Epithelial cell of prostate (primary cell): ENCODE measurements at places on chromosomes 1 and 21.

- DNase-seq, result no peak
These were observed 67.5 kb upstream of the ACOT11 start for GRCh38 chr1:54480525-54480848.

DNA sequence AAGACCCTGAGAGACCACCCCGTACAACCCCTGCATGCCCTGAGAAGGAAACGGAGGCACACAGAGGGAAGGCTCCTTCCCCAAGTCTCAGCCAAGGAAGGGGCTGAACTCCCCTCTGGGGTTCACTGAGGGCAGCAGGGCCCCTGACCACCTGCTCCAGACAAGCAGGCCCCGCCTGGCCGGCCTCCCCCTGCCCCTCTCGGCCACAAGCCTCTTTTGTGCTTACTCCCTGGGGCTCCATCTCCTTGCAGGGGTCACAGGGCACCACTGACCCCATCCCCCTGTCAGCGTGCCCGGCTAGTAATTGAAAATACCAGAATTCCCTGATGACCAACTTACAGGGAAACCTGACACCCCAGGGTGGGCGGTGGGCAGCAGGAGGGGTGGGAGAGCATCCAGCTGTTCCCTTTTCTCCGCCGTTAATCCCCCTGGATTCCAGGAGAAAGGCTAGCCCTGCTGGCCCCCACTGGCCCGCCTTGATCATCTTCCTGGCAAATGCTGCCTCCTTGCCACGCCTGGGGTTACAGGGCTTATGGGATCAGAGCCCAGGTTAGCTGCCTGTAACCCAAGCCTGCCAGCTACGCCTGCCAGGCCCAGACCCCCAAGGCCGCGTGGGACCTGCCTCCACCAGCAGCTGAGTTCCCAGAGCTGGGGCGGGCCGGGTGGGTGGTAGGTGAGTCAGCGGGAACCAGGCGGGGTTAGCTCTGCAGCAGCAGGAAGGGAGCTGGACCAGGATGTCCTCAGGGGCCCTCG lies 96.1 kb downstream of the LACTBL1 start:
- DNase-seq, result no peak

DNA sequence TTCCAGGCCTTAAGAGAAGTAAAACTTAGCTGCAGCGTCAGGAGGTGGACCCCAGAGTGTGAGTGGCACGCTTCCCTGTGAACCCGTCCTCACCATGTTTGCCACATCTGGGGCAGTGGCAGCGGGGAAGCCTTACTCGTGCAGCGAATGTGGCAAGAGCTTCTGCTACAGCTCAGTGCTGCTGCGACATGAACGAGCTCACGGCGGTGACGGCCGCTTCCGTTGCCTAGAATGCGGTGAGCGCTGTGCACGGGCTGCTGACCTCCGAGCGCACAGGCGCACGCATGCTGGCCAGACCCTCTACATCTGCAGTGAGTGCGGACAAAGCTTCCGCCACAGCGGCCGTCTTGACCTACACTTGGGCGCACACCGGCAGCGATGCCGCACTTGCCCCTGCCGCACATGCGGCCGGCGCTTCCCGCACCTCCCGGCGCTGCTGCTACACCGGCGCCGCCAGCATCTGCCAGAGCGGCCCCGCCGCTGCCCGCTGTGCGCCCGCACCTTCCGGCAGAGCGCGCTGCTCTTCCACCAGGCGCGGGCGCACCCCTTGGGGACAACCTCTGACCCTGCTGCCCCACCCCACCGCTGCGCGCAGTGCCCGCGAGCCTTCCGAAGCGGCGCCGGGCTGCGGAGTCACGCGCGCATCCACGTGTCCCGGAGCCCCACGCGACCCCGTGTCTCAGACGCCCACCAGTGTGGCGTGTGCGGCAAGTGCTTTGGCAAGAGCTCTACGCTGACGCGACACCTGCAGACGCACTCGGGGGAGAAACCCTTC lies 9.3 kb downstream of the ZNF672 start:
- DNase-seq, result no peak

DNA sequence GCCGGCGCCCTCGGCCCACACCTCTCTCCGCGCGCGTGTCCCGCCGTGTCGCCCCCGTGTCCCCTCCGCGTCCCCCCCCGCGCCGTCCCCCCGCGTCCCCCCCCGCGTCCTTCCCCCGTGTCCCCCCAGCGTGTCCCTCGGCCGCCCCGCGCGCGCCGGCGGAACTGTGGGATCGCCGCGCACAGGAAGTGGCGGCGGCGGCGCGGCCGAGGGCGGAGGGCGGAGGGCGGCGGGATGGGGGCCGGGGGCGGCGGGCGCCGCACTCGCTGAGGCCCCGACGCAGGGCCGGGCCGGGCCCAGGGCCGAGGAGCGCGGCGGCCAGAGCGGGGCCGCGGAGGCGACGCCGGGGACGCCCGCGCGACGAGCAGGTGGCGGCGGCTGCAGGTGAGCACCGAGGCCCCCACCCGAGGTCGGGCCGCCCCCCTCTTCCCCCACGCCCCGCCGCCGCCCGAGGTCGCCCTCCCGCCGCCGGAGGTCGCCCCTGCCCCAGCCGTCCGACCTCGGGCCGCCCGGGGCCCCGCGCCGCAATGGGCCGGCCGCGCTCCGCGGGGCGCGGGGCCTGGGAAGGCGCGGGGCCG lies at the start of gene AGPAT3:
Gene AGPAT3 (plus strand): TSS at position 262 of the 578 bp plus-strand sequence. CDS start 94,459 bp downstream, outside the sequence.
- no peak for DNase-seq

- no peak for DNase-seq
These were observed 69.6 kb downstream of the PTPRU start for GRCh38 chr1:29305943-29306342.
